Sigmoid colon (tissue), 7 donors: ENCODE measurements at places on chromosomes 6 and 20.

DNA sequence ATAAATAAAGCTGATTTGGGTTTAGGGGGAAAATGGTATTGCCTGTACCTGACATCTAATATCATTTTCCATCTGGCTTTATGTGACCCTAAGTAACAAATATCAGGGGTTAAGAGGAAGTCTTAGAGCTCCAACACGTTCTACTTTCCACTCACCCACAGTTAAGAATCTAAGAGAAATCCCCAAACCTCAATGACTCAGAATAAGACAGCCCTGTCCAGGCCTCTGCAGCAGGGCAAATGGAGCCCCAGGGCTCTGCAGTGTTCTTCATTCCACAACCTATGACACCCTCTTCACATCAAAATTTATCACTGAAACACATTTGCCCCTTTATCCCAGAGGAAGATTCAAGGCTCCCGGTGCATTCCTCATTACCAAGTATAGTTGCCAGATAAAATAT lies 20.3 kb upstream of the TENT5A start:
- H3K27me3 ChIP-seq: no peaks in the 10 kb centered on the region
- no peak for DNase-seq
- H3K36me3 ChIP-seq: no peaks in the 10 kb centered on the region

DNA sequence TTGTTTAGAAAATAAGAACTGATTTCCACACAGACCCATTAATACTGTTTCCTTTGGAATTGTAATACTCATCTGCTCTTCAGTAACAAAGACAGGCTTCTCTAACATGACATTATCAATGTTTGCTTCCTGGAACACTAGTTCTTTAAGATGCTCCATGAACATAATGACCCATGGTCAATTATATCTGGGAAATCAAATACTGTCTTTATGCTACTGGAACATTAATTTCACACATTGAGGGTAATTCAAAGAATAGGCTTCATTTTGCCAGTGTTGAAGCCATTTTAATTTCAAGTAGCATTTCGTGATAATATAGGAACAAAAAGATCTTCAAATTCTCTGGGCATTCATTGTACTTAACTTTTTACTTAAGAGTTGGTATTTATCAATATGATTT lies 80.9 kb downstream of the OPN5 start:
- H3K27ac ChIP-seq: no peak overlapping the region
- H3K27me3 ChIP-seq: no peaks in the 10 kb centered on the region
- no peaks in the 10 kb centered on the region for H3K4me1 ChIP-seq
- DNase-seq: no peak
- no peaks in the 10 kb centered on the region for H3K36me3 ChIP-seq

DNA sequence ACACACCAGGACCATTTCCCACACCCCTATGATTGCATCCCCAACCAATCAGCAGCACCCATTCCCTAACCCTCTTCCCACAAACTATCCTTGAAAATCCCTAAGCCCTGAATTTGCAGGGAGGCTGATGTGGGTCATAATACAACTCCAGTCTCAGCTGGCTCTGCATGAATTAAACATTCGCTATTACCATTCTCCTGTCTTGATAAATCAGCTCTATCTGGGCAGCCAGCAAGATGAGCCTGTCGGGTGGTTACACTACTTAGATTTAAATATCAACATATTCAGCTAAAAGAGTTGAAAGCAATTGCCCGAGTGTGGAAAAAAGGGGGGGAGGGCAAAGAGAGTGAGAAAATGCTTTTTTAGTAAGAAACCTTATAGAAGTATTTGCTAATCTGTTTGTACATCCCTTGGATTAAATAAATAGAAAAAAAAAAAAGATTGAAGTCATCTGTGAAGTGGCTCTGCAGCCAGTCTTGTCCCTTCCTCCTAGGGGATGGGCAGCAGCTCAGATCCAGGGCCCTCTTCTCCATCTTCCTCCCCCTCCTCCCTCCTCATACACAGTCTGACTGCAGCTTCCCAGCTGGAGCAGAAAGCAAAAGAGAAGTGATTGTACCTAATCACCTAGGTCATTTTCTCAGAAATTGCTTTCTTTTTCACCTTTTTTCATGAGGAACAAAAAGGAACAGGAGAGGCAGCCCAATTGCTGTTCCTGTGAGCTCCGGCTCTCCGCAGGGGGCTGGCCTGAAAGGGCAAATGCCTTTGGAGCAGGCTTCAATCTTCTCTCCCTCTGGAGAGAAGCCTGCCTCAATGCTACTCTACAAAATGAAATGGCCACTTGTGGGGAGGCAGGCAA lies 356.6 kb upstream of the SULF2 start:
- H3K36me3 ChIP-seq: no peaks in the 10 kb centered on the region
- H3K4me3 ChIP-seq: no peak overlapping the region
- H3K4me1 ChIP-seq: no peaks in the 10 kb centered on the region
- H3K27ac ChIP-seq: no peak overlapping the region
- no peaks in the 10 kb centered on the region for H3K27me3 ChIP-seq

DNA sequence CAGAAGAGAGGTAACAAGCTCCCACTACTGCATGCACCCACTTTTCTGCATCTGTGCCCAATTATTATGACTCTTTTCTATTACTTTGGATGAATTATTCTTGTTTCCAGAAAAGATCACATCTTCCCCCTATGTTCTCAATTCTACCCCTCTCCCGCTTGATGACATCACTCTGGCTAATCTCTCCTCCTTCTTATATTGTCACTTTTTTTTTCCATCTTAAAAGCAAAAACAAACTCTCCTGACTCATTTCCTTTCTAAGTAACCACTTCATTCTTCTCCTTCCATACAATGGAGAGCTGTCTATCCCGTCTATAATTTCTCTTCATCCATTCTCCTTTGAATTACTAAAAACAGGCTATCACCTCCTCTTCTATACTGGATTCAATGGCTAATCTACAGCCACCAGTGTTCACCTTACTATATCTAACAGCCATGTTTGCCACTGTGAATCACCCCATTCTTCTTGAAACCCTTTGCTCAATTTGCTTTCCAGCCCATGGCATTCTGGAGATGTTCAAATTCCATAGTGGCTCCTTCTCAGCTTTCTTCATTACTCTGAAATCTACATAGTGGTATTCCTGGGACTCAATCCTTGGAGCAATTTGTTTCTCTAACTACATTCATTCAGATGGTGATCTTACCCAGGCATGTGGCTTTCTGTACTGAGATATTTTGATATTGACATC lies 378.4 kb downstream of the ARHGAP18 start:
- no peaks in the 10 kb centered on the region for H3K27me3 ChIP-seq
- no peaks in the 10 kb centered on the region for H3K4me1 ChIP-seq
- H3K36me3 ChIP-seq: no peaks in the 10 kb centered on the region
- no peak overlapping the region for H3K4me3 ChIP-seq
- DNase-seq: no peak

- no peaks in the 10 kb centered on the region for H3K36me3 ChIP-seq
- no peak overlapping the region for H3K27ac ChIP-seq
- H3K4me1 ChIP-seq: no peaks in the 10 kb centered on the region
- no peak overlapping the region for H3K4me3 ChIP-seq
Measured at GRCh38 chr6:22598339-22598738, 29.0 kb downstream of the HDGFL1 start.
